ENCODE measurements at places on chromosomes 1 and 21. TPM values are rescaled to one million over a fixed set of nuclear protein-coding genes. Genes with fewer than 3 reads are reported as not detected.
A peak's percentile ranks its signal among the peaks of the same experiment; 100 is the strongest.

DNA sequence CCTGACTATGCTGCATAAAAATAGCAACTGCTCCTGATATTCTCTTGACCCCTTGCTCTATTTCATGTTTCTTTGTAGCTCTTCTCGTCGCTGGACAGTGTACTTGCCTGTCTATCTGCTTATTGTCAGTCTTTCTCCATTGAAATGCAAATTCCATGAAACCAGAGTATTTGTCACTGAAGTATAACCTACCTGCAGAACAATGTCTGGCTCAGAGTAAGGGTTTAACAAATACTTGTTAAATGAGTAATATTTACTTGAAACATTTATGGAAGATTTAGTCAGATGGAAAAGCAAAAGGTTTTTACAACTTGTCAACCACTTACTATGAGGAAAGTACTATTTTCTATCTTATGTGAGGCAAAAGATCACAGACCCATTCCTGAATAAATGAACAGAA is 19.9 kb upstream of the ERICH3 start:
- no peak overlapping the region for H3K27ac ChIP-seq
- no peaks in the 10 kb centered on the region for H3K27me3 ChIP-seq
- no peaks in the 10 kb centered on the region for H3K4me1 ChIP-seq
- no peaks in the 10 kb centered on the region for H3K36me3 ChIP-seq
- no peak overlapping the region for H3K4me3 ChIP-seq

GRCh38 chr1:7902478-7903085 is 38.1 kb downstream of the TNFRSF9 start:
- peaks cover 7% of the 10 kb centered on the region for H3K27me3 ChIP-seq
- H3K36me3 ChIP-seq: no peaks in the 10 kb centered on the region
- peak overlapping the region; percentile 79 for H3K4me3 ChIP-seq
- no peak overlapping the region for H3K27ac ChIP-seq
- DNase-seq: peak; percentile 35
- H3K4me1 ChIP-seq: no peaks in the 10 kb centered on the region

GRCh38 chr1:203187304-203187685 is 791 bp upstream of the CHI3L1 start:
- H3K27ac ChIP-seq: no peak overlapping the region
- H3K4me3 ChIP-seq: no peak overlapping the region
- H3K27me3 ChIP-seq: peaks cover 19% of the 10 kb centered on the region
- no peaks in the 10 kb centered on the region for H3K4me1 ChIP-seq
- DNase-seq: no peak
- no peaks in the 10 kb centered on the region for H3K36me3 ChIP-seq

GRCh38 chr1:40316595-40317393 is at the start of gene COL9A2:
Gene COL9A2, minus strand, starts transcription at chr1:40317286. Its CDS starts 89 bp downstream, at chr1:40317197.
- H3K4me3 ChIP-seq: peak within 1 kb of the TSS; percentile 94
- H3K4me1 ChIP-seq: peaks cover 32% of the 10 kb centered on the region
- DNase-seq: peak; percentile 88

- no peaks in the 10 kb centered on the region for H3K4me1 ChIP-seq
- H3K27me3 ChIP-seq: peaks cover 4% of the 10 kb centered on the region
- DNase-seq: no peak
- H3K27ac ChIP-seq: no peak overlapping the region
- no peaks in the 10 kb centered on the region for H3K36me3 ChIP-seq
- no peak overlapping the region for H3K4me3 ChIP-seq
Observed at GRCh38 chr1:181743878-181744312, 260.6 kb downstream of the CACNA1E start.

- H3K4me3 ChIP-seq: peak overlapping the region; percentile 91
- peaks cover 32% of the 10 kb centered on the region for H3K4me1 ChIP-seq
- H3K36me3 ChIP-seq: peaks cover 9% of the 10 kb centered on the region
- peak overlapping the region; percentile 96 for H3K27ac ChIP-seq
- DNase-seq: no peak
- H3K27me3 ChIP-seq: no peaks in the 10 kb centered on the region
Observed at GRCh38 chr1:113870778-113871177, 734 bp downstream of the PTPN22 start.

- peaks cover 8% of the 10 kb centered on the region for H3K27me3 ChIP-seq
- no peak overlapping the region for H3K4me3 ChIP-seq
- no peaks in the 10 kb centered on the region for H3K4me1 ChIP-seq
- H3K36me3 ChIP-seq: peaks cover 4% of the 10 kb centered on the region
Observed at GRCh38 chr1:40939320-40940059, 40.0 kb upstream of the CTPS1 start.

DNA sequence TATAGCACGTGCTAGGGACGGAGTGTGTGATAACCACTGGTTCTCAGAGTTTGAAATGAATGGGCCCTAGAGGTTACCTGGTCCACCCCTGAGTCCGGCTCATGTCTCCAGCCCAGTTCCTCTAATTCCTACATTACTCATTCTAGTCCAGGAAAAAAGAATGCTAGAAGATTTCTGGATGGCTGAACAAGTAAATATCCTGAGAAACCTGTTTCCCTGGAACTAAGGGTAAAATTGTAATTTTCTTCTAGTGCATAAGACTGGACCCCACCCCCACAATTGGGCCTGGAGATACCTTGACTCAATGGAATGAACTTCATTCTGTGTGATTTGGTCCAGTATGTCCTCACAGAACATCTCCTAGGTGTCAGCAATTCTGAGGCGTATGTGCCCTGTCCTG is 208.4 kb downstream of the TRABD2B start:
- H3K27ac ChIP-seq: no peak overlapping the region
- H3K36me3 ChIP-seq: no peaks in the 10 kb centered on the region
- no peak for DNase-seq
- H3K4me3 ChIP-seq: no peak overlapping the region
- H3K27me3 ChIP-seq: no peaks in the 10 kb centered on the region
- no peaks in the 10 kb centered on the region for H3K4me1 ChIP-seq

DNA sequence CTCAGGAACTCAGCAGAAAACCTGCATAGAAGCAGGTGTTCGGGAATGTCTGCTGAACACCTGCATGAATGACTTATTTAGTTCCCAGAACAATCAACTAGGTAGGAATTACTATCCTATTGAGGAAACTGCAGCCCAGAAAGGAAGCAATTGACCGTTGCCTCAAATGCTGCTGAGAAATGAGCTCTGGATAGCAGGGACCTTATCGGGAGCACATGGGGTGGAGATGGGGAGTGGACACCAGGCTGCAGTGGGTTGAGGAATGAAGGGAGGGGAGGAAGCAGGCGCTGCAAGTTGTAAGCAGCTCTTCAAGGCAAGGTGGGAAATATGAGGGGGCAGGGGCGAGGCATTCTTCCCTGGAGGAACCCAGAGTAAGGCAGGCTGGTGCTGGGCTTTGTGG is 10.8 kb upstream of the CDCP2 start:
- H3K27ac ChIP-seq: no peak overlapping the region
- H3K27me3 ChIP-seq: no peaks in the 10 kb centered on the region
- no peaks in the 10 kb centered on the region for H3K4me1 ChIP-seq
- no peaks in the 10 kb centered on the region for H3K36me3 ChIP-seq
- no peak for DNase-seq

- H3K4me1 ChIP-seq: no peaks in the 10 kb centered on the region
- H3K36me3 ChIP-seq: no peaks in the 10 kb centered on the region
- H3K4me3 ChIP-seq: no peak overlapping the region
- H3K27me3 ChIP-seq: peaks cover 7% of the 10 kb centered on the region
- H3K27ac ChIP-seq: no peak overlapping the region
Observed at GRCh38 chr1:244191581-244191980, 140.5 kb downstream of the ZBTB18 start.

- no peak for DNase-seq
- H3K27ac ChIP-seq: no peak overlapping the region
- no peak overlapping the region for H3K4me3 ChIP-seq
- no peaks in the 10 kb centered on the region for H3K36me3 ChIP-seq
Observed at GRCh38 chr1:56302878-56303277, 276.5 kb downstream of the PLPP3 start.

- peaks cover 24% of the 10 kb centered on the region for H3K4me1 ChIP-seq
- no peak for DNase-seq
- H3K36me3 ChIP-seq: peaks cover 12% of the 10 kb centered on the region
- peaks cover 11% of the 10 kb centered on the region for H3K27me3 ChIP-seq
- H3K27ac ChIP-seq: no peak overlapping the region
- H3K4me3 ChIP-seq: no peak overlapping the region
Observed at GRCh38 chr1:168164771-168165170, 14.0 kb upstream of the TIPRL start.

GRCh38 chr1:2494323-2494693 is 18.2 kb downstream of the PLCH2 start:
- no peak overlapping the region for H3K4me3 ChIP-seq
- H3K27me3 ChIP-seq: no peaks in the 10 kb centered on the region
- DNase-seq: no peak
- peaks cover 41% of the 10 kb centered on the region for H3K4me1 ChIP-seq

GRCh38 chr21:28936036-28936435 is 56.6 kb downstream of the LTN1 start:
- no peak for DNase-seq
- no peaks in the 10 kb centered on the region for H3K27me3 ChIP-seq
- no peak overlapping the region for H3K27ac ChIP-seq
- no peak overlapping the region for H3K4me3 ChIP-seq

DNA sequence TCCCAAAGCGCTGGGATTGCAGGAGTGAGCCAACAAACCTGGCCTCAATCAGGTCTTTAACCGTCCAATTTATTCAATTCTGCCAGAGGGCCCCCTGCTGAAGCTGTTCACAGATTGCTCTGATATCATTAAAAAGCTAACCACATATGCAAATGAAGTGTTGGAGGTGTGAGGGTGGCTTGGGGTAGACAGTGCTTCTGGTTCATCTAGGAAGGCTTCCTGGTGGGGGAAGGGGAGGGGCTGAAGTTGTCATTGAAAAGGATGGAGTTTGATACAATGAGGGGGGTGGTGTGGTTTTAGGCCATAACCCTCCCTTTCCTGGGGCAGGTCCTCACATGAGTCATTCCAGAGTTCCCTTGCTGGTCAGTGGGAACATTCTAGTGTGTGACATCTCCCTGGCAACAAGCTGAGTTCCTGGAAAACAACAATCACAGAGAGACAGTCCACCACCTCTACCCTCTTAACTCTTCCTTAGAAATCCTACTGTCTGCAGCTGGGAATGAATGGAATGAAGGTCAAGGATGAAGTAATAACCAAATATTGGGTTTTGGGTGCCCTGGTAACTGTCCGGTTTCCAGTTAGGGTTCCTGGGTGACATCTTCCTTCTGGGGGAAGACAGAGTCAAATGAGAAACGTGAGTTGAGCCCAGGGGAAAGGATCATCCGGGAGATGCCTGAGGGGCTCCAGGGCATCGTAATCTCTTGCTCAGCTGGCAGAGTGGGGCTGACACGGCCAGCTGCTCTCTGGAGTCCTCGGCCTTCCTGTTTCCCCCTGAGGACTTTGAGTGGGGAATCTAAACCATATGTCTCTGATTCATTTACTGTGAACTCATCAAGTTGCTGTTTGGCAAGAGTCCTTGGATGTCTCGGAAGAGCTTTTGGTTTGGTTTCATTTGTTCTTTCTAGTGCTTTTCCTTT is 32.2 kb downstream of the BATF3 start:
- H3K36me3 ChIP-seq: no peaks in the 10 kb centered on the region
- peaks cover 19% of the 10 kb centered on the region for H3K27me3 ChIP-seq
- peaks cover 17% of the 10 kb centered on the region for H3K4me1 ChIP-seq
- no peak overlapping the region for H3K4me3 ChIP-seq
- peak overlapping the region; percentile 42 for H3K27ac ChIP-seq

GRCh38 chr1:206904423-206905142 is 7.3 kb downstream of the IL24 start:
- no peak for DNase-seq
- peaks cover 89% of the 10 kb centered on the region for H3K4me1 ChIP-seq
- H3K4me3 ChIP-seq: no peak overlapping the region
- no peaks in the 10 kb centered on the region for H3K27me3 ChIP-seq

DNA sequence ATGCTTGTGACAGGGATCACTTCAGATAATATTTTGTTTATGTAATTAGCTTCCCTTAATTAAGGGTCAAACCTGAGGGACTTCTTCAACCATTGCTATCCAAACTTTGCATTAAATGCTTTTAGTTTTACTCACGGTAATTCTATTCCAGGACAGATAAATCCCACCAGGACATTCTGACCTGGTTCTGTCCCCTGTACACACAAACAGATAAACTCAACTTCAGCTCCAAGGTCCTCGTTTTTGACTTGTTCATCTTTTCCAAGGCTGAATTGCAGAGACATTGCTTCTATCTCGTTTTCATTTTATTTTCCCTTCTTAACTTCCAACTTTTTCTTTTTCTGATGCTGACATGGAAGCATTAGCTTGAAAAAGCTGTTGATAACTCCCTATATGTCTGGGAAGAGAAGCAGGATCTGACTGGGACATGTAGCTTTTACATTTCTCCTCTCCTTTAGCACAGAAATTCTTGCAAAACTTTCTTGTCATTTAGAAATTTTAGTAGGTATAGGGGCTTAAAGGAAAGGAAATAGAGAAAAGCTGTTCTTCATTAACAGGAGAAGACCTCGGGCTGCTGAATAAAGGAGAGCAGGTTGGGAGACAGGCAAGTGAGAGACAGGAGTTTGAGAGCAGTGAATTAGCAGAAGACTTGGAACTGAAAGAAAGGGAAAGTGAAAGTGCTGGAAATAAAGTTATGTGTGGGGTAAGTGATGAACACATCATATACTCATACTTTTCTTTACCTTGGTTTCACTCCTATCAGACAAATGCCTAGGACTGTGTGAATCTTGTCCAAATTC is 231.7 kb upstream of the B3GALT2 start:
- no peaks in the 10 kb centered on the region for H3K27me3 ChIP-seq
- no peaks in the 10 kb centered on the region for H3K36me3 ChIP-seq
- H3K4me3 ChIP-seq: peak overlapping the region; percentile 74
- DNase-seq: peak; percentile 24
- peaks cover 30% of the 10 kb centered on the region for H3K4me1 ChIP-seq

- H3K27me3 ChIP-seq: peaks cover 6% of the 10 kb centered on the region
- H3K4me3 ChIP-seq: no peak overlapping the region
- DNase-seq: no peak
- no peaks in the 10 kb centered on the region for H3K36me3 ChIP-seq
Observed at GRCh38 chr21:43282358-43283120, 113.7 kb downstream of the CRYAA start.

DNA sequence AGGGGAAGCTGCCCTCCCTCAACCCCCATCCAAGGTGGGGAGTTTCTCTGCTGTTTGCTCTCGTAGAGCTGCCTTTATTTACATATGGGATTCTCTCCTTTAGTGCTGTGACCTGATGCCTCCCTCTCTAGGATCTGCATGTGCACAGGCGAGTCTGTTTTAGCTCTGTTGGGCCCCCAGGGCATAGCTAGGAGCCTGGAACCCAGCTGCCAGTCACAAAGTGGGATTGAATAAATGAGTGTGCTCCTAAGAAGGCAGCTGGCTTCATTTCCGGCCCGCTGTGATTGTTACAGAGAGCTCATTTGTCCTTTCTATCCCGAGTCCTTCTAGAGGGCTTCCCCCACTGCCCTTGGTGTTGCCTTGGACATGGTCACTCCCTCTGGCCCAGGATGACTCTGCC is 176.6 kb downstream of the GRIK3 start:
- no peak for DNase-seq
- H3K4me1 ChIP-seq: no peaks in the 10 kb centered on the region
- peaks cover 32% of the 10 kb centered on the region for H3K27me3 ChIP-seq
- H3K4me3 ChIP-seq: no peak overlapping the region
- H3K27ac ChIP-seq: no peak overlapping the region

PTPN7 gene
- polyA plus RNA-seq: 19.1 TPM

LRRC3 gene
- 0.54 TPM for polyA plus RNA-seq

APCS gene
- polyA plus RNA-seq: not detected

UBQLN4 gene
- 4.7 TPM for polyA plus RNA-seq

TLR5 gene
- not detected for polyA plus RNA-seq

LYPD8 gene
- not detected for polyA plus RNA-seq

GNG12 gene
- polyA plus RNA-seq: not detected

FCMR gene
- polyA plus RNA-seq: 1,633 TPM

CCDC185 gene
- not detected for polyA plus RNA-seq
